ENCODE measurements at places on chromosomes 13 and 19.

DNA sequence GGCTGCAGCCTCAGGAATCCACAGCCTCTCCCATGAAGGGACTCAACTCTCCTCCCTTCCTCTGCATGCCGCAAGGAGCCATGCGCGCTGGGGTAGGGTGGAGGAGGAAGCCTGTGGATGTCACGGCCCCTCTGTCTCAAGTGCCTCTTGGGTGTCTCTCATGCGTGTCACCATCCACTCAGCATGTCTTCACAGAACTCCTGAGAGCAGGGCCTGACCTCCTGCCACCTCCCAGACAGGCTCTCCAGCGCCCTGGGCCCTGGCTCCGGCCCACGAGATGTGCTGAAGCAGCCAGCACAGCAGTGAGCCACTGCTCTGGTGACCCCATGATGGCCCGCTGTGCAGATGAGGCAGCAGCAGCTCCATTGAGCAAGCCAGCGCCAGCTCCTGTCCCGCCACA lies 25.9 kb upstream of the SPACA7 start:
- no peak for DNase-seq

DNA sequence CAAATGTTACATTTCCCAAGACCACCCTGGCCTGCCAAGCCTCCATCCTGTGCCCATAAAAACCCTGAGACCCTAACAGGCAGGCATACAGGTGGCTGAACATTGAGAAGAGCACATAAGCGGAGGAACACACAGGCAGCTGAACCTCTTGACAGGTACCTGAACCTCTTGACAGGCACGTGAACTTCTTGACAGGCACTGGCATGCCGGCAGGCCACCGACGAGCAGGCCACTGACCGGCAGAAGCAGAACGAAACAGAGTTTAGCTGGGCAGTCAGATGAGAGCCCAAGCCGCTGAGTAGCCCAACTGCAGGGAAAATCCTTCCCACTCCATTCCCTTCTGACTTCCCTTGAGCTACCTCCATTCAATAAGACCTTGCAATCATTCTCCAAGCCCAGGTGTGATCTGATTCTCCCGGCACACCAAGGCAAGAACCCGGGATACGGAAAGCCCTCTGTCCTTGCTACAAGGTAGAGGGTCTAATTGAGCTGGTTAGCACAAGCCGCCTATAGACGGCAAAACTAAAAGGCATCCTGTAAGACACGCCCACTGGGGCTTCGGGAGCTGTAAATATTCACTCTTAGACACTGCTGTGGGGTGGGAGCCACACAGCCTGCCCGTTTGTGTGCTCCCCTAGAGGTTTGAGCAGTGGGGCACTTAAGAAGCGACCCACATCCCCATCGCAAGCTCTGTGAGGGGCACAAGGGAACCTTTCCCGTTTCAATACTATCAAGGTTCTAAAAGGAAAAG lies 2613.9 kb upstream of the PCDH20 start:
- DNase-seq = no peak

GRCh38 chr19:39727070-39727800 lies 10.6 kb downstream of the CLC start:
- no peak for DNase-seq

- DNase-seq = no peak
Measured at GRCh38 chr13:21234526-21234925, 58.1 kb downstream of the MRPL57 start.

- DNase-seq = no peak
Measured at GRCh38 chr13:75687150-75687763, 51.1 kb downstream of the LMO7 start.

- no peak for DNase-seq
Measured at GRCh38 chr19:35154525-35155406, at the start of gene FXYD5. FXYD5 (plus strand) TSS chr19:35154735; CDS start chr19:35155551, 816 bp downstream.

DNA sequence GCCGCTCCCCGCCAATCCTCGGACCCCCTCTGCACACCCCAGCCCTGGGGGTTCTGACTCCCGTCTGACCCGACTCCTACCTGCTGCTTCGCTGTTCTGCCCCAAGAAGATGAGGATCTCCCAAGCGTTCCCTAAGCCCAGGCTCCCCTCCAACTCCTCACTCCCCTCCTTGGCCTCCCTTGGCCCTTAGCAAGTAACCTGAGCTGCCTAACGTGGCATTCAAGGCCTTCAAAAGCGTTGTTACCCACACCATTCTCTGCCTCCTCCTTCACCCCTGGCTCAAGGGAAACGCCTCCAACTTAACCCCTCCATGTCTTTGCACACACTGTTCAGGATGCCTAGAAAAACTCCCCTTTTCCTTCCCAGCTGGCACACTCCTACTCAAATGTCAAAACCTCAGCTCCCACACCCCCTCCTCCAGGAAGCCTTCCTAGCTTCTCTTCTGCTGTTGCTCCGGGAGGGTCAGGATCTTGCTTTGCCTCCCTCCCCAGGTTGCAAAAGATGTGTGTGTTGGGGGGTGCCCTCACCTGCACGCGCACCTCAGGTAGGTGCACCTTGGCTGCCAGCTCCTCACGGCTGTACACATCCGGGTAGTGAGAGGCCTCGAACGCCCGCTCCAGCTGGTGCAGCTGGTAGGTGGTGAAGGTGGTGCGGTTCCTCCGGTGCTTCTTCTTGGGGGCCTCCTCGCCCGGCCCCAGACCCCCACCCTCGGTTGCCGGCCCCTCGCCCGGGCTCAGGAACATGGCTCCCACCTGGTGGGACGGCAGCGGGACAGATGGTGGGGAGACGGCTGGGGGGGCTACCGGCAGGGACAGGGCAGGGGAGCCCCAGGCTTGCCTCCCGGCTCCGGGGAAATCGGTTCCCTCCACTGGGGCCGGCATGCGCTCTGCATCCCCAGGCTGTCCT lies 775 bp downstream of the RAX2 start:
- no peak for DNase-seq

DNA sequence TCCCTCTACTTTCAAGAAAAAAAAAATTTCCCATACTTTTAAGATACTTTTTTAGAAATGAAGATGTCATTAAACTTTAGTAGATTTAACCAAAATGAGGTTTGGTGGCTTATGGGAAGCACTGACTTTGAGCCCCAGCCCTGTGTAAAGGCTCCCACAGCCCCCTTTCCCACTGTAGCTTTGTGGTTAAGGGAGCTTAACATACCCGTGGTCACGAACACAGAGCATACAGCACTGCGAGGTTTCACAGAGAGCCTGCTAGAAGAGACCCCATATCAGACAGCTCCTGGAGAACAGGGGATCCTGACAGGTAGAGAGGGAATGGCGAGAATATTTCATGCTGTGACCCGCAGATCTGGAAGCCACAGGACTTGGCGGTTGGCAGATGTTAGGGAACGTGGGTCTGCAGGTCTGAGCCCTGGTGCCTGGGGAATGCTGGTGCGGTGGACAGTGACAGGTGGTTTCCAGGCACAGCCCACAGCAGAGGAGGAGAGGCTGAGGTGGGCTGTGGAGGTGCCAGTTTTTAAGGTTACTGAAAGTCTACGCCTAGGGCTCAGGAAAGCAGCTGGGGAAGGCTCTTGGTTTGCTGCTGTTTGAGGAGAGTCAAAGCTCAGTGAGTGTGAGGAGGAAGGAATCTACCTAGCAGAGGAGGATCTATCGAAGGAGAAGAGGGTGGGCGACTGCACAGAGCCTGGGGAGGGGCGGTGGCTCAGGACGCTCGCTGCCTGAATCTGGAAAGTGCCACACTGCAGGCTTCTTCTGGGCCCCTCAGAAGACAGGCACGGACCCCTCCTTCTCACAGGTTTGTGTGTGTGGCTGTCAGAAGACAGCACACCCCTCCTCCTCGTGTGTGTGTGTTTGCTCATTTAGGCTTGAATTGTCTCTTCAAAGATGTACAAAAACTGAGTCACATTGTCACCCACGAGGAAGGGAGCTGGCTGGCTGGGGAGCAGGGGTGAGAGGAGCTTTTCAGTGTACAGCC lies 49.9 kb downstream of the SLC7A9 start:
- DNase-seq = no peak

DNA sequence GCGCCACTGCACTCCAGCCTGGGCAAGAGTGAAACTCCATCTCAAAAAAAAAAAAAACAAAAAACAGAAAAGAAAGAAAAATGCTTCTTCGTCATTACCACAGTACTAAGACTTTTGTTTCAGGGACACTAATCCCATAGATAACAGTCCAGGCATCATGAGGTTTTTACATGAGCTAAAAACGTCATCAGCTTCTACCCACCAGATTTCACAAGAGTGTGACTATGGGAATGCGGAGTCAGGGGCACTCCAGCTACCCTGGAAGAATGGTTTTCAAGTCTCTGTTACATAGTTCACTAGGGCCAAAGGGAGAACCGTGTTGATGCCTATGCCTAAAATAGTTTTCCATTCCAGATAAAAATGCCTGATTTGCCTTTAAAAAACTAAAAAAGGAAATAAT lies 33.2 kb downstream of the RAB20 start:
- DNase-seq = no peak

- DNase-seq = peak; percentile 28
Measured at GRCh38 chr13:45325806-45326205, 15.2 kb downstream of the TPT1 start.

GRCh38 chr13:26601669-26602068 lies 44.2 kb downstream of the WASF3 start:
- DNase-seq = no peak

DNA sequence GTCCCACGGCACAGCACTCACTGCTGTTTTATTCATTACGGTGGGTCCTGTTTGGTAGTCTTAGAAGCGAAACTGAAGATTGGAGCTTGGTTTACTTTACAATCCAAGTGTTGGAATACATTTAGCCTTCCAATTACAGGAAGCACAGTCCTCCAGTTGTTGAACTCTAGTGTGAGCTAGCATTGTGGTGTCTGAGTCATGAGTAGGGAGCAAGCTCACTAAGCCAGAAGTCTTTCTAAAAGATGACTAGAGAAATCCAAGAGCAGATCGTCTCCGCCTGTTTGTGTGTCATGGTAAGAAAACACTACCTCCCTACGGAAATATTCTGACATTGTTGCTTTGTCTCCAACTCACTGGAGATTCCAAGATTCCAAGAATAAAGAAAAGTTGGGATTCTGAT lies 10.1 kb upstream of the SHISA2 start:
- no peak for DNase-seq

GRCh38 chr19:53517114-53517741 lies 20.7 kb upstream of the ZNF331 start:
- DNase-seq = no peak

- no peak for DNase-seq
Measured at GRCh38 chr13:99357131-99357596, 50.0 kb upstream of the GPR183 start.

DNA sequence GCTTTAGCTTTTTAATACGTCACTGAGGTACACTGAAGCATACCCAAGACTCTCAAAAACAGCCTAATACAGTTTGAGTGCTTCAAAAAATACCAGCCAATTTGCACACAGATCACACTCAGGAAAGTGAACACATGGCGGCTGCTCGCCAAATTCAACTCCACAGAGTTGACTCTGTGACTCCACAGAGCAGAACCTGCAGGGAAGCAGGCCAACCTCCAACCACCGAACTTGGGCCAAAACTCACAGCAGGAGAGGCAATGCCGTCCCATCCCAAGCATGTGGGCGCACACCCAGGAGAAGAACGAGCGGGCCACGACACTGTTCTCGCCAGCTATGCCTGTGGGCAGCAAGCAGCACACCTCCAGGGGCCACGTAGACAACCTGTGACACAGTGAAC lies 21.1 kb downstream of the ELL start:
- no peak for DNase-seq

DNA sequence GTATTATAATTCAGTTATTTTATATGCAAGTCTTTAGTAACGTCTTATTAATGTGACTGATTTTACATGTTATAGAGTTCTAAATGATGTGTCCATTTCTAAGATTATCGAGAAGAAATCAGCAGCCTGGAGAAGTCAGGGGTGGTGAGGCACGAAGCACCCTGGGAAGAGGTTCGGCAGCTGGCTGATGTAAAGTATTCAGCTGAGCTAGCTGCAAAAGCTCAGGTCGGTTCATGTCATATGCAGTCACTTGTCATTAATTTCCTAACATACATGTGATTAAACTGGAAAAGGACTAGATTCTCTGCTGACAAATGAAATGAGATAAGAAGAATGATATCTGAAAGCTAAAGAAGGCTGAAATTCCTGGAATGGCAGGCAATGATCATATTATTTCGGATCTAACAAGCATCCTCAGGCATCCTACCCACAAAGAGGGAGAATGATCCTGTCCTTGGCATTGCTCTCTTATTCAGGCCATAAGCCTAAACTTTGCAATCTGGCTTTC lies 383.0 kb upstream of the SLITRK1 start:
- no peak for DNase-seq

DNA sequence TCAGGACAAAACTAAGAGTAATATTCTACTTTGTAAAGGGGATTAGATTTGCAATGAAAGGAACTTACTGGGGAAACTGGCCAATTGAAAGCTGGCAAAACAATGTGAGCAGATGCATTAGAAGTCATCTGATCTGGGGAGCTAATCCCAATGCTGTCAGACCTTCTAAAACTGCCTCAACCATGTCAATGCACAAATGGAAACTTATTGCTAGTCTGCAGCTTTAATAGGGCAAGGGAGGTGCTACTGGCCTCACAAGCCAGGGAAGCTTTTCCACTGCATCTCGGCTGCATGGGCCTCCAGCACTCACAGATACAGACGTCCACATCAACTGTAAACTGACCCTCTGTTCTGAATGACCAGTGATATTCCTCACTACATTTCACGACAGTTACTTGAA lies 154.2 kb downstream of the LHFPL6 start:
- DNase-seq = no peak

GRCh38 chr19:56105090-56105701 lies 15.9 kb downstream of the ZNF787 start:
- DNase-seq = peak; percentile 11

DNA sequence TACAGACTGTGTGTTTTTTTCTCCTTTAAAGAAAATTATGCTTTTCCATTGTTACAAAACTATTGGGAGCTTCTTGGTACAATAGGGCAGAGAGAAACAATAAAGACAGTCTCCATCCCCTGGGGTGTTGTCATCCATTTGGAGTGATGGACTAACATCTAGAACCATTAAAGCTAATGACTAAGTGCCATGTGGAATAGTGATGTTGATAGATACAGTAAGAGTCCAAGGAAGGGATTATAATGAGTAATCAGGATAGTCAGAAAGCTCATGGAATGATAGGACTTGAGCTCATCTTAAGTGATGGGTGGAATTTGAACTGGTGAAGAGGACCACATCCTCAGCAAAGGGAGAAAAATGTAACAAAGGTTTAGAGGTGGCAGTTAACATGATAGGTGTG lies 24.1 kb upstream of the FRY start:
- no peak for DNase-seq

DNA sequence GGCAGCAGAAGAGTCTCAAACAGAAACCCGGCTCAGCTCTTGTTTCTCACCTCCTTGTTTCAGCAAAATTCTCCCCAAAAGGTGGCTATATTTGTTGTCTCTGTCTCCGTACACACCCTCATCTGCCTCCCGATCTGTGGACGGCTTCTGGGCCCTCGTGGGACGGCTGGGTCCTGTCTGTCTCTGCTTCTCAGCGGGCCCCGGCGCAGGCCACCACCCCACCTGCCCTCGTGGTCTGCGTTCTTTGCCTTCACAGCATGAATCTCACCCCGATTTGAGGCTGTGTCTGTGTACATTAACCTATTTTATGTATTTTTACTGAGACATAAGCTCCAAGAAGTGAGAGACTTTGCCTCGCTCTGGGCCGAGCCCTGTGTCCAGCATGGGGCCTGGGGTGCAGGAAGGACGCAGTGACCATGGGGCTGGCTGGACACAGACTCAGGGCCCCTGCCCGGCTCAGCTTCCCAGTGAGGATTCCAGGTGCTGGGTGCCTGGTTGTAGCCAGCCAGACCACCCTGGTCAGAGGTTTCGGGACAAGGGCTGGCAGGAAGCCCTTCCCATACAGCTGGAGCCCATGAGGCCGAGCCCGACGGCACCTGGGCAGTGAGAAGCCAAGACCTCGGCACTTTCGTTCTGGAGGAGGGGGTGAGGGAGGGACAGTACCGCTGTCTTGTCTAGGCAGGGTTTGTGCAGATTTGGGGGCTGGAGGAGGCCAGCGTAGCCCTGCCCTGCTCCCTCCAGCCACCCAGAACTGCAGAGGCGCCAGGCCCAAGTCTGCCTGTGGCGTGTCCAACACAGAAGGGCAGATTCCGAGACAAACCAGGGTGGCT lies 78.5 kb upstream of the MCF2L start:
- no peak for DNase-seq
